Muscle of back (tissue), 13 donors: ENCODE measurements at places on chromosomes 16 and 17.

- DNase-seq, result no peak
Observed at GRCh38 chr17:50194934-50195865, 6.2 kb downstream of the COL1A1 start.

GRCh38 chr16:89039756-89040155 is 53.9 kb upstream of the ACSF3 start:
- no peak for DNase-seq

- peak; percentile 89 for DNase-seq
Observed at GRCh38 chr17:67289181-67289876, 44.3 kb upstream of the HELZ start.

DNA sequence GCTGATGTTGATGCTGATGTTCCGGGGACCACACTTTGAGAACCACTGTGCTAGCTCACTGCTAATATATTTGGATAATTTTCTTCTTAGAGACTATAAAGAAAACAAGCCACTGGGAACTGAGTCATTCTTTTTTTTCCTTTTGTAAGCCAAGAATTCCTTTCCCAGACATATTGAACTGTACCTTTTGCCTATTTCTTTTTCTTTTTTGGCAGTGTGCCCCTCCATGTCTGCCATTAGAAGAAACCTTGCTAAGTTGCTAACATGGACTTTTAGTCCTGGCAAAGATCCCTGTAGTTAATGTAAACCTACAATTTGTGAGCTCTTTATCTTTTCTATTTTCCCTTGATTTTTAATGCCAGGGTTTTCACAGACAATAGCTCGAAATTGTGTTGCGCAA is 17.3 kb upstream of the ERCC4 start:
- DNase-seq, result no peak

DNA sequence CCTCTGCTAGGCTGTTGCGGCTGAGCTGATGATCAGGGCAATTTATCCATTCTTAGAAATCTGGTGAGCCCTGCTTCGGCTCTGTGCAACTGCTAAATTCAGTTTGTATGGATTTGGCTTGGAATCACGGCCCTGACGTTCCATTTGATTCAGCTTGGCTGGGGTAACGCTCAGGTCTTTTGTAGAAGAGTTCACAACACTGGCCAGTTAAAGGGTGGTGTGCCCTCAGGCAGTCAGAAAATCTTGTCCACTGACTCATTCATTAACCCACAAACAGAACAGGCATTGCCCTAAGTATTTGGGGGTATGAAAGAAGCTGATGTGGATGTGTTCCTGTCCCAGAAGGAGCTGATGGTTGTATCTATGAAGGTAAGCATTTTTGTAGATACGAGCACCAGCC is 53.9 kb downstream of the GNAO1 start:
- DNase-seq, result no peak

DNA sequence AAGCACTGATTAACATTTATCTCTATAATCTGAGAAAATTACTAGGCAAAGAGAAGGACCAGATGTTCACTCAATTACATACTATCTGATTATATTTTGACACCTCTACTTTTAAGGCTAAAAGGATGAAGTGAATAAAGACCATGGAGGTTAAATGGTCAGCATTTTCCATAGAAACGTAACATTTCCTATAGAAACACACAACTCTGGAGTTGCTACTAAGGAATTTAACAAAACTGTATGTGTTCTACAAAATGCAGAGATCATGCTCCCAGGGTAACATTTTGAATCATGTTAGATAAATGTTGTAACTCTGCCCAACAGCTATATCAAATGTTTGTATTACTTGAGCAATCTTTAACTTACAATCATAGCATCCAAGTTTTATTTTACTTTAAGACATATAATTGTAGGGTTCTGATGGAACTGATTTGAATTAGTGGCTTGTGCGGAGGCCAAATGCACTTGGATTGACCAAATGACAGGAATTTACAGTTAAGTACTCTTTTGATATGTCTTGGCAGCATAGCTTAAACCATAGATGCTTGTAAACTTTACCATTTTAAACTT is 97.7 kb downstream of the RPGRIP1L start:
- no peak for DNase-seq

GRCh38 chr16:57890752-57891111 is 80.2 kb downstream of the CNGB1 start:
- DNase-seq, result no peak

GRCh38 chr17:72392056-72393010 is 271.5 kb downstream of the SOX9 start:
- peak; percentile 64 for DNase-seq

- no peak for DNase-seq
Observed at GRCh38 chr16:54049591-54050458, 236.8 kb downstream of the IRX3 start.

GRCh38 chr17:4598776-4599504 is 14.6 kb downstream of the SMTNL2 start:
- DNase-seq, result peak; percentile 58

GRCh38 chr17:43662413-43663141 is 855 bp upstream of the MEOX1 start:
- no peak for DNase-seq

GRCh38 chr16:68233085-68233834 is 2.7 kb downstream of the ESRP2 start:
- no peak for DNase-seq

DNA sequence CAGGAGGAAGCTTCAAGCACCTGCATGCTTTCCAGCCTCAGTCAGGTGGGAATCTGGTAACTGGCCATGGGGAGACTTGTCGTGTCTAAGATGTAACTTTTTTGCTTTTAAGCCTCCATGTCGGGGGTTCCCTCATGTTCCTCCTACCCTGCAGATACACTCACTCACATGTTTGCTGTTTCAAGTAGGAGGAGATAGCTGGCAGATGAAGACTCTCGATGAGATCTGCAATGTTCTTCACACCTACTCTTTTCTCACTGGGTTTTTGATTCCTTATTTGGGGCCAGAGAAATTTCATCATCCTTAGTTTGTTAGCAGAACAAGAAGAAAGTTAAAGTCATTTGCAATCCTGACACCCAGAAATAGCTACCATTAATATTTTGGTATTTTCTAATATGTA is 24.7 kb downstream of the UTP4 start:
- DNase-seq, result no peak

DNA sequence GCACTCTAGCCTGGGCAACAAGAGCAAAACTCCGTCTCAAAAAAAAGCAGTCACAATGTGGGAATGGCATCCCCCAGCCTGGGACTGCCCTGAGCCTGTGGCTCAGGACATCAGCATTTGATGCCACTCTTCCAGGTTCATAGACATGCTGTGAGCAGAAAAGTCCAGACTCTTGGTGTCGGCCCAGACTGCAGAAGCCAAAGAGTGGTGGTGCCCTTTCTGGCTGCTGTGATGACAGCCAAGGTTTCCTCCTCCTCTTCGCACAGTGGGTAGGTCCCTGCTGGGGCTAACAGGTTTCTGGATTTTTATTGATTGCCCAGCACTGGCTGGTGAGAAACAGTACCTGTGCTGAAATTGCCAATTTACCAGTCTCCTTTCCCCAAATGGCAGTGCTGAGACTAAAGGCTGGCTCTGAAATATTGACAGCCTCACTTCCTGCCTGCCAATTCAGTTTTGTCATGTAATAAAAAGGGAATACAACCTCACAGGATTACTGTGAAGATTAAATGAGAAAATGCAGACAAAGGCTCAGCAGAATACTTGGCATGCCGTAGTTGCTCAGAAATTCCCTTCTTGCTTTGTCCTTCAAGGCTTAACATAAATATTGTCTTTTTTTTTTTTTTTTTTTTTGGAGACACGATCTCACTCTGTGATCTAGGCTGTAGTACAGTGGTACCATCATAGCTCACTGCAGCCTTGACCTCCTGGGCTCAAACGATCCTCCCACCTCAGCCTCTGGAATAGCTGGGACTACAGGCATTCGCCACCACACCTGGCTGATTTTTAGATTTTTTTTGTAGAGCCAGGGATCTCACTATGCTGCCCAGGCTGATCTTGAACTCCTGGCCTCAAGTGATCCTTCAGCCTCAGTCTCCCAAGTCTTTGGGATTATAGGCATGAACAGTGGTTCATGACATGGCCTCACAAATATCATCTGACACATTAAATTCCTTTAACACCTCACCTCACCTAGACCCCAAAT is 15.5 kb upstream of the UBE2G1 start:
- no peak for DNase-seq

DNA sequence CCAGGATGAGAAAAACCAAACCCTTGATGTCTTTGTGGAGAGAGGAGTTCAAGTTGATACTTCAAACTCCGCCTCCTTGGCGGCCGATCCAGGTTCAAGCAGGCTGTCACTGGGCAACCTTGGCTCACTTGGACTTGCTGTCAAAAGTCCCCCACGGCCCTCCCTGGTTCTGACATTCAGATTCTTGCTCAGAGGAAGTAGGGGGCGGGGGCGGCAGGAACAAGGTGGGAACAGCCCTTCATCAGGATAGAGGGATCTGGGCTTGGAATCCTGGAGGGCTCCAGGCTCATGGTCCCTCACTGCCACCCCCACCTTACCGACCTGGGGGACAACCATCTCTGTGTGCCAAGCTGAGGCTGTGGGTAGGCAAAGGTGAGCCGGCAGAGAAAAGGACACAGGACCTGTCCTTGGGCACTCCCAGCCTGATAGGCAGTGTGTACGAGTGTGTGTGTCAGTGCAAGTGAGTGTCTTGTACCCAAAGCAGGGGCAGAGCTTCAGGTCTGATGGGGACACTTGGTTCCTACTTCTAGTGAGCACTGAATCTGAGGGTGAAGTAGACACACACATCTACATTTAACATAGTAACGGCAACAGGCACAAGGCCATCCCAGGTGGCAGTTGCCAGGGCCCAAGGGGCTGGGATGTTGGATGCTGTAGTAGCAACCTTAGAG is 6.6 kb upstream of the TSPOAP1 start:
- DNase-seq, result no peak

GRCh38 chr17:61532826-61533225 is 58.2 kb downstream of the NACA2 start:
- DNase-seq, result no peak

DNA sequence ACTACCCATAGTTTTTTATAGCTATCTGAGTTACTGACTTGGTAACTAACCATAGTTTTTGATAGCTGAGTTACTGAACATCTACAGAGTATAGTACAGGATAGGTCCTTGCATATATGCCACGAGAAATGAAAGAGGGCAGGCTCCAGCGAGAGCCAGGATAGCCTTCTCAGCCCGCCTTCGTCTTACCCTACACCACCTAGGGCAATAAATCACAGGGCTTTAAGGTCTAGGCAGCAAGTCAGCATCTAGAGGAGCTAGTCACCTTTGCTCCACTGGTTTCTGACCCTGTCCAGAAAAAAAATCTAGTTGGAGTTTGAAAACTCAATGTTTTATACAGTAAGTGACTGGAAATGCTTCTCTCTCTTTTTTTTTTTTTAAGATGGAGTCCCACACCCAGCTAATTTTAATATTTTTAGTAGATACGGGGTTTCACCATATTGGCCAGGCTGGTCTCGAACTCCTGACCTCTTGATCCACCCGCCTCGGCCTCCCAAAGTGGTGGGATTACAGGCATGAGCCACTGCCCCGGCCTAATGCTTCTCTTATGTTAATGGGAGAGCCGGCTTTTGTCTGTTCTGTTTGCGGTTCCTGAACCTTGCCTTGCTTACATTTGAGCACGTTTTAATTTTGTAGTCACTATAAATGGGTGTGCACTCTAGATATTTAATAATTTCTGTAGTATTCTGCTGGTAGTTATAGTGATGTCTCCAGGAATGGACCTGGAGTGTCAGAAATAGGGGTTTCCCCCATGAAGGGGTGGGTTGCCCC is 2.8 kb downstream of the BFAR start:
- DNase-seq, result no peak

- no peak for DNase-seq
Observed at GRCh38 chr17:33686171-33686570, 393.1 kb upstream of the ASIC2 start.

GRCh38 chr16:8417145-8417544 is 173.2 kb downstream of the TMEM114 start:
- DNase-seq, result no peak

DNA sequence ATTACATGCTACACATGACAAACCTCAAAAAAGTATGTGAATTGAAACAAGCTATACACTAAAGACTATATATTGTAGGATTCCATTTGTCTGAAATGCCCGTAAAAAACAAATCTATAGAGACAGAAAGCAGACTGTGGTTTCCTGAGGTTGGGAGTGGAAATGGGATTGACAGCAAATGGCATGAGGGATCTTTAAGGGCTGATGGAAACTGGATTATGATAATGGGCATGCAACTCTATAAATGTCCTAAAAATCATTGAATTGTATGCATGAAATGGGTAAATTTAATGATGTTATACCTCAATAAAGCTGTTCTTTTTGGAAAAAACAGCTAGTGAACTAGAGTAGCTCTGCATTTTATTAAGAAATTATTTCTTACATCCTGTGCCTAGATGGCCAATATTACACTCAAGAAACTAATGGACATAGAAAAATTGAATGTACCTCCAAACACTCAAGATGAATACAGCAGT is 416 bp upstream of the ANKS4B start:
- DNase-seq, result no peak

DNA sequence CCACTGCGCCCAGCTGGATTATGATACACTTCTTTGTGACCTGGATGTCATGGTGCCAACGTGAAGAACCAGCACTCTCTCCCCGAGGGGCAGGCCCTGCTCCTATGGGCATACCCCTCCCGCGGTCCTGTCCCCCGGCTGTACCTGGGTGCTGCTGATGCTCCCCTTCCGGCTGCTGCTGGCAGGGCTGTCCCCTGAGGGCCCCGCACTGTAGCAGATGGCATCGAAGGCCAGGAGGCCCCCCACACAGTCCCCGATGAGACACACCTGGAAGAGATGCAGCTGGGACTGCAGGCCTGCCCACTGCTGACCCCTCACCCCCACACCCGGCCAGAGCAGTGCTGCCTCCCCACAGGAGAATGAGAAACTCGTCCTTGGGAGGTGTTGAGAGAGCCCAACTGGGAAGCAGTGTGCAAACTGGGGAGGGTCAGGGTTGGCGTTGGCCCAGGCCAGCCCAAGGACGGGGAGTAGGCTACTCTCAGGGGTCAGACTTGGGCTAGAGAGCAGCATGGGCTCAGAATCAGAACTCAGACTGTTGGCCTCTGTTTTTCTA is 33.7 kb downstream of the PIMREG start:
- no peak for DNase-seq
